ENCODE measurements at places on chromosomes 6 and 20.

DNA sequence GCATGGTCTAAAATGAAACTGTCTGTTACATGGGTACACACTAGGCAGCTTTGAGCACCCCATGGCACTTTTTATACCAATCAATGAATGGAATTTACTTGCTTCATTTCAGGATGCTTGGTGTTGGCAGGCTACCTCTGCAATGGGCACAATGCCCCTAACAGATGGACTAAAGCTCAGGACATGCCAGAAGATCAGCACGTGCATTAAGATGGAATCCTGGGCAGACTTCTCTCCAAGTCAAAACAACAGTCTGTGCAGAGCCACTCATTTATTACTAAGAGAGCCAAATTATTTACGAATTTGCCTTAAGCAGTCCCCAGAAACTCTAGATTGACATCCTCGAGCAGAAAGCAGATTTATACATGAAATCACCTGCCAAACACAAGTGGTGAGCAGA, 55.8 kb upstream of the SCML4 start:
- no peak for DNase-seq

DNA sequence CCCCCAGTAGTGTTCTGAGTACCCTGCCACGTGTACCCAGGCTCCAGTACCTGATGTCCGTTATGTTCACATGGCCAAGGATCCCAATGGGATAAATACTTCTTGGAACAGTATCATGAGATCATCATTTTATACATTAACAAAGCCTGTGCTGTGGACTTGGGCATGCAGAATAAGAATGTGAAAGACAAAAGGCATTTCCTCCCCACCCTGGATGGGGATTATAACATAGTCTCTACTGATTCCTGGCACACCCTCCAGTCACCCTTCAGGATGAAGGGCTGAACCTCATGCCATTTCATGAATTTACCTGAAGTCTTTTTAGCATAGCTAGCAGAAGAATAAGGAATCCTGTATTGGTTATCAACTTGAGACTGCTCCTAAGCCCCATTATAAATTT, 2.8 kb downstream of the TNFRSF21 start:
- no peak for DNase-seq

GRCh38 chr6:36912586-36912985, 26.8 kb downstream of the C6orf89 start:
- DNase-seq, result peak; percentile 62

DNA sequence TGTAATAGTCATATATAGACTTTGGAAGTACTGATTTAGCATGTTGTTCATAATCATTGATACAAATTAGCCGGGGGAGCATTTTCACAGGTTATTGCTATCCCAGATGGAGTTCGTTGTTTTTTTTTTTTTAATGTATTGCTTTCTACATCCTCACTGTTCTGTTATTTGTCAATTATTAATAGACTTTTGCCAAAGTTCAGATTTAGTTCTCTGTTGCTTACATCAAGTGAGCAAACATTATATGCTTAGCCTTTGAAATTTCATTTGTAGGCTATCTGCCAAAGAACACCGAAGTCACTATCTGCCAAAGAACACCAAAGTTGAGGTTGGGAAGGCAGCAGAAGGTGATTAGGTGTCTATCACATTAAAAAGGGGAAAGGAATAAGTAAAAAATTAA, at the start of gene HAO1:
TSS of gene HAO1 (minus strand) at position 118 of the 400 bp plus-strand sequence. CDS start at position 82, 36 bp downstream.
- DNase-seq, result no peak

- DNase-seq, result no peak
Observed at GRCh38 chr6:54874349-54875048, 27.9 kb downstream of the FAM83B start.

Measured in RCC 7860 (cell line).